Stimulated activated CD8-positive, alpha-beta memory T cell treated with anti-CD3 and anti-CD28 coated beads, Interleukin-7, amount 100 ng/mL, for 48 hours (primary cell): ENCODE measurements at places on chromosomes 16 and 17.
A peak's percentile ranks its signal among the peaks of the same experiment; 100 is the strongest.

- no peak for DNase-seq
Measured at GRCh38 chr16:84199097-84199496, 8.1 kb downstream of the ADAD2 start.

- no peak for DNase-seq
Measured at GRCh38 chr16:68744744-68745280, 7.7 kb downstream of the CDH1 start.

DNA sequence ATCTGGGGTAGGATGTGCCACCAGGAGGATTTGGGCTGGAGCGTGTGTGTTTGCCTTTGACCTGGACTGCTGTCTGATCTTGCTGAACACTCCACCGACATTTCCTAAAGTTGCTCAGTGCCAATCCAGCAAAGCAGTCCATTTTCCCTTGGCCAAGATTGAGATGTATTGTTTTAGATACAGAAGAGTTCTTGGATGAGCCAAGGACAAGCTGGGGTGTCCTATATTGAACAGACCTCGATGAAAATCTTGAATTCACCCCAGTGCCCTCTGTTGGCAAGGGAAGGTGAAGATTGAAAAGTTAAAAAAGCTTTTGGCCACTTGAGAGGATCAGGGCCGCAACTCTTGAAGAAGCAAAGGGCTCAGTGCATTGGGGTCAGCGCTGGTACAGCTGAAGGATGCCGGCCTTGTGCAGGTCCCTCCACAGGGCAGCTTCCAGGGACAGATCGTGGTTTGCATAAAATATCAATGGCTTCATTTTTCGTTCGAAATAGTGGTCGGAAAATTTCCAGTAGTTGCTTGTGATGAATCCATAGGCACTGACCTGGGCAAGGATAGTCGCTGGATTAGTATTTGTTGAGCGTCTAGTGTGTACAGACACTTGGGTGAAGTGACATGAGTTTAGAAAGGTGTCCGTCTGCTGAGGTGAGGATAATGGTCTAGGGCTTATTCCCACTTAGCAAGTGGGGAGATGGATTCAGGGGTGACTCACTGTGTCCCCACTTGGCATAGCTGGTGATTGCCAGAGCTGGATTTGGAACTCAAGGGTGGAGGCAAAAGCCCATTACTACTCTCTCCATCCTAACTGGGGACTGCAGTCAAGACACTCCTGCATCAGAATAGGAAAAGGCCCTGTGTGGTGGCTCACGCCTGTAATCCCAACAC lies 19.7 kb downstream of the ST6GALNAC2 start:
- DNase-seq = no peak

DNA sequence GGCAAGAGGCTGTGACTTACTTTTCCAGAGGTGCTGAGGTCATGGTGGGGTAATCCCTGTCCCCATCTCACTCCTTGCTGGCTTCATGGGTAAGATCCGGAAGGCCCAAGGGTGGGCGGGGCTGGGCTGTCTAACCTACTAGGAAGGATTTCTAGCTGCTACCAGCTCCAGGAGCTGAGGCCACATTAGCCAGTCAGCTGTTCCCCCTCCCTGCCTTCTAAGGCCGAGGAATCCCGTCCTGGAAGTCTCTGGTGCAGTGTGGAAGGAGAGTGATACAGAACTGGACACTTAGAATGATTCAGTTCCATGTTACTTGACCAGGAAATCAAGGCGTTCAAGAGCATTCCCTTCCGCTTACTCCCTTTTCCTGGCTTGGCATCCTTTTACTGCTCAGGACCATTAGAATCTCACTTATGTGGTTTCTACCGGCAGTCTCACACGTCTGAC lies 8.9 kb downstream of the GNGT2 start:
- DNase-seq = no peak

- DNase-seq = no peak
Measured at GRCh38 chr16:19542138-19542821, 13.2 kb upstream of the VPS35L start.

DNA sequence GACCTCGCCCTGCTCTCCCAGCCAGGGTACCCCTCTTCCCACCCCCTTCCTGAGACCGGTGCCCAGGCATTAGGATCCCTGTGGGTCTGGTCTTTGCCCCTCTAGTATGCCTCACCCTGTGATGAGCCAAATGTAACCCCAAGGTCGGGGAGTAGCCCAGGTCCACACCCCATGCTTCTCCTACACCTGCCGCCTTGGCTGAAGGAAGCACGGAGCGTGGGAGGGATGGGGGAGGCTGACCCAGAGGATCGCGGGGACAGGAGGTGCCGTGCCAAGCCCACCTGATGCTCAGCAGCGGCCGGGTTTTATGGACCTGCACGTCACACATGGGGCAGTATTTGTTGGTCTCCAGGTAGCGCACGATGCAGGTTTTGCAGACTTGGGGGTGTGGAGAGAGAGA lies 8.8 kb downstream of the PCGF2 start:
- no peak for DNase-seq

- DNase-seq = peak; percentile 13
Measured at GRCh38 chr16:48526058-48526957, 83.7 kb downstream of the N4BP1 start.

DNA sequence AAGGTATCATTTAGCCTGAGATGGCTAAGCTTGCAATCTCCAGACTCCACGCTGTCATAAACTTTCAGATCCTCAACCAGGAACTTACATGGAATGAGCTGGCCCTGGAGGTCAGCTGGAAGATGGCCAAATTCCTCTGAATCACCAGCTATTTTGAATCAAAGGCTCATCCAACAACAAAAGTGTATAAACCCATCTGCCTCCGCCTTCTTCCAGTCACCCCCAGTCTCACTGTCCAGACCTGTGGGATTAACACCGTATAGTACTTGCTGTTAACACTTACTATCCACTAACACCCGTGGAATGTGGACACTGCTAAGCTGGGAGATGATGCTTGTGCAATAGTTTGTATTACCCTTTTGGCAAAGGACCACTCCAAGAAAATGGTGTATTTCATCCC lies 1.9 kb upstream of the LCMT1 start:
- no peak for DNase-seq

DNA sequence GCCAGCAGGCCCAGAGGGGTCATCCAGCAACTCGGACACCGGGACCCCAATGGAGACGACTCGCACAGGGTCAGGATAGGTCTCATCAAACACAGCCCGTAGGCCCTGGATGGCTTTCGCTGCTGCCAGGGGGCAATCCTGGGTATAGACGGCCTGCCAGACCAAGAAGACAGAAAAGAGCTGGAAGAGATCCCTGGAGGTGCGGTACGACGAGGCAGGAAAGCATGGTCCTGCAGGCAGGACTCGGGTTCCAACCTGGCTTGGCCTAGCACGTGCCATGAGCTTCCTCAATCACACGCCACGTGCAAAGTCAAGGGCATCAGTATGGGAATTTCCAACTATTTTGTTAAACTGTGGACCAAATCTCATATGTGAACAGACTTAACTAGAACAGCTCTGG lies 6.3 kb upstream of the EXOSC6 start:
- no peak for DNase-seq
